ENCODE measurements at places on chromosomes 1 and 21.
A peak's percentile ranks its signal among the peaks of the same experiment; 100 is the strongest.

- peak; percentile 57 for DNase-seq
Measured at GRCh38 chr1:84689514-84690396, 506 bp downstream of the SSX2IP start.

DNA sequence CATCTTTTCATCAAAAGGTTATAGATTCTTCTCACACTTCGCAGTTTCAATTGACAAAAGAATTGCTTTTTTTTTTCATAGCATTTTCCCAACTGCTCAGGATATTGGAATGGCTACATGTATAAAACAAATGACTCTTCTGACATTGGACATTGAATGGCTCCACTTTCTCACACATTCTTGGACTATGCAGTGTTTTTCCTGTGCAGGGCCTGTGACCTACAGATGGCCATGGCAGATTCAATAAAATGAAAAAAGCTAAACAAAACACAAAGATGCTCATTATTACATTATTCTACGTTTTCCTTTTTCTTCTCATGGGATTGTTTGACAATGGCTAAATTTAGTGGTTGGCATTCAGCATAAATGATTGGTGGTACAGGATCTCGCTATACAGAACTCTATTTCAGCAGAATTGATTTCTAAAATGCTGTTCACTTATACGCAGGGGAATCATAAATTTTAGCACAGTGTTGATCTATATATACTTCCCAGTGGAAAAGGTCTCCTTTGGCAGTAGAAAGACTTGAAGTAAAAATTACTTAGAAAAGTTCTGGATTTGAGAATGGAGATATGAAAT is 115.6 kb upstream of the ADAMTS5 start:
- no peak for DNase-seq

DNA sequence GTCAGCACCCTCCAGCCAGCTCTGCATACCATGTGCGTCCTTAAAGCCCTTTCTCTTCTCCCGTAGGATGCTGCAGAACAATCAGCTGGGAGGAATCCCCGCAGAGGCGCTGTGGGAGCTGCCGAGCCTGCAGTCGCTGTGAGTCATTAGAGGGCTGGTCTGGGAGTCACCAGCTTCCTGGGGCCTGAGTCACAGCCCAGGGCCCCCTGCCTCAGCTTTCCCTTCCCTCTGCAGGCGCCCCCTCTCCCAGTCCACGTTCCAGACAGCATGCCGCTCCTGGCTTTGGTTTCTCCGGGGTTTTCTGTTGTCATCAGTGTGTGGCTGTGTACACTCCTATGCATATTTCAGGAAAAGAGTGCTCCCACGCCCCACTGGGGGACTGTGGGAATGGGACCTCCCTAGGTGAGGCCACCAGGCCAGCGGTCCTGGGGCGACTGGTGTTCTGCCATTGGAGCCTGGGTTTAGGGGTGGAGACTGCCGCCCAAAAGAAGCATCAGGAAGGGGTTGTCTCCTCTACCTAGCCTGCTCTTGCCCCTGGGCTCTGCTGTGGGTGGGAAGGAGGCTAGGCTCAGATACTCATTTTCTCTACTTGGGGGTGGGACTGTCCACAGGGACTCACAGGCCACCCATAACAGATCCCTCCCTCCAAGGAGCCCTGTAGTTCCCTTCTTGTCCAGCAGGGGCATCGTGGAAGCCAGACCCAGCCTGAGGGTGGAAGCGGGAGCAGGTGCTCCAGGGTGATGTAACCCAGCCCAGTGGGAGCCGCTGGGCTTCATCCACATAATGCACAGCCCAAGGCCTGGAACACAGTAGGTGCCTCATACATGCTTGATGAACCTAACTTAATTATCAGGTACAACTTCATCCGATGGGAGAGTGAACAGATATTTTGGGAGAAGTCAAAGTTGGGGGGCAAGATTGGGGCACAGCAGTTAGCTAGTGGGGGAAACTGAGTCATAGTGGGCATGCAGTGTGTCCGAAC is 42.5 kb downstream of the LGR6 start:
- DNase-seq = peak; percentile 83

DNA sequence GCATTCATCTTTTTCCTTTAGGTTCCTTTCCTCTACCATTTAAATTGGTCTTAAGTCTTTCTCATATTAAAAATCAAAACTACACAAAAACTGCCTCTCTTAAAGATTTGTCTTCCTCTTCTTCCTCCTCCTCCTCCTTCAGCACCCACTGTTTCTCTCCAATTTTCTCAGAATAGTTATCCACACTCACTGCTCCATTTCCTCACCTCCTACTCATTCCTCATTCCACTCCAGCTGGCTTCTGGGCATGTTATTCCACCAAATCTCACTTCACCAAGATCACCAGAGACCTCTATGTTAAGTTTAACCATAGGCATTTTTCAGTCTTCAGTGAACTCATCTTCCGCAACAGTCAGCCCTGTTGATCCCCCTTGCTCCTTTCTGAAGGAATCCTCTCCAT is 173.7 kb downstream of the SLC35F3 start:
- no peak for DNase-seq

- no peak for DNase-seq
Measured at GRCh38 chr1:1307261-1307922, 338 bp downstream of the ACAP3 start.

DNA sequence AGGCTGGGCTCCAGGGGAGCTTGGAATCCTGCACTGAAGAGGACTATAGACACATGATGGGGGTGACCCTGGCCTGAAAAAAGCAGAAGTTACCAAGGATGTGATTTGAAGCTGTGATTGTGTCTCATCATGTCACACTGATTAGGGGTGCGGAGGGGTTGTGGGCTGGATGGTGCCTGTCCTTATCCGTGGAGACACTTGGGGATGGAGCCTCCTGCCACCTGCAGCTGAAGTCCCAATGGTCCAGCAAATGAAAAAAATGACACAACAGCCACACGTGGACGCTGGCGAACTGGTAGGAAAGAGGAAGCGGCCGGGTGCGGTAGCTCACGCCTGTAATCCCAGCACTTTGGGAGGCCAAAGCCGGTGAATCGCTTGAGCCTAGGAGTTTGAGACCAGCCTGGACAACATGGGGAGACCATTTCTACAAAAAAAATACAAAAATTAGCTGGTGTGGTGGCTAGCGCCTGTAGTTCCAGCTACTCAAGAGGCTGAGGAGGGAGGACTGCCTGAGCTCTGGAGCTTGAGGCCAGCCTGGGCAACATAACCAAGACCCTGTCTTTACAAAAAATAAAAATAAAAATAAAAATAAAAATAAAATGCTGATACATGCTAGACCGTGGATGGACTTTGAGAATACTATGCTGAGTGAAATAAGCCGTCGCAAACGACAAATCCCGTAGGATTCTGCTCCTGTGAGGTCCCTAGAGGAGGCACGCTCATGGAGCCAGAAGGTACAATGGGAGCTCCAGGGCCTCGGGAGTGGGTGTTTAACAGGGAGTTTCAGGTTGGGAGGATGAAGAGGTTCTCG is 838 bp upstream of the IBA57 start:
- DNase-seq = no peak

- DNase-seq = no peak
Measured at GRCh38 chr21:35135481-35135880, 86.4 kb upstream of the RUNX1 start.

DNA sequence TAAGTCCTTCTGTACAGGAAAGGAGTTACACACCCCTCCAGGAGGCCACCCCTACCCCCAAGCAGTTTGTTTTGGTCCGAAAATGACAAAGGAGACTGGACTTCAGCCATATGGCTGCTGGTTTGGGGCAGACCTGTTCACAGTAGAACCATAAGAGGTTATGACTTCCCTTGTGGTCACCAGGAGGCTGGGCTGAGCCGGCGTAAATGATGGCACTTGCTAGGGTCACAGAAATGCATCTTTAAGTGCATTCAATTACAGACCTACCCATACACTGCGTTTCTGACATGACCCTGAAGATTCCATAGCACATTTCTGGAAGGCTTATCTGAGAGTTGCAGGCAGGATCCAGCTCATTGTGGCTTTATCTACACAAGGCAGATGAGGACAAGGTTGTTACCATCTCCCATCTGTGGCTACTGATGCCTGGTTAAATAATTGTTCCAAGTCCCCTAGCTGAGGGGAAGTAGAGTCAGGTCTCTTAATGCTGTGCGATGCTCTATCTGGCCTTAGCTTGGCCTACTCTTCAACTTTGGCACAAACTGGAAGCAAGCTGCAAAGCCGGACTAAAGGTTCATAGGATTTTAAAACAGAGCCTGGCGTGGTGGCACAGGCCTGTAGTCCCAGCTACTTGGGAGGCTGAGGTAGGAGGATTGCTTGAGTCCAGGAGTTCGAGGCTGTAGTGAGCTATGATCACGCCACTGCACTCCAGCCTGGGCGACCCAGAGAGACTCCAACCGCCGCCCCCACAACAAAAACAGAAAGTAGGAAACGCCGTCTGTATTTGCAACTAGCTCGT is 1.7 kb upstream of the TRIM67 start:
- DNase-seq = no peak

DNA sequence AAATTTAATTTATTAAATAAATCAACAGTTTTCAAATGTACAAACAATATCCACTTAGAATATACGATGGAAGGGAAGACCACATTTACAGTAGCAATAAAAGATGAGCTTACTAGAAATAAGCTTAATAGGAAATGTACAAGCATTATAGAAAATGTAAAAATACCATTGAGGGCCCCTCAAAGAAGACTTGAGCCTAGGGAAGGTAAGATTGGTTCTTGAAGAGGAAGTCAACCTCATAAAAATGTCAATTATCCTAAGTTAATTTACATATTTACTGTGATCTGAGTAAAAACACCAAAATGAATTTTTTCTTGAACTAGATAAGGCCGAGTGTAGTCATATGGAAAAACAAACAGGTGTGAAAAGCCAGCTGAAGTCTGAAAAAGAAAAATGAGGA is 39.7 kb upstream of the TRIM67 start:
- DNase-seq = no peak

GRCh38 chr1:84851839-84852238 is 41.2 kb downstream of the LPAR3 start:
- no peak for DNase-seq

- DNase-seq = no peak
Measured at GRCh38 chr1:30976143-30976542, 67.6 kb upstream of the SDC3 start.

- no peak for DNase-seq
Measured at GRCh38 chr1:109772658-109773202, 9.0 kb upstream of the EPS8L3 start.

- DNase-seq = no peak
Measured at GRCh38 chr21:42392731-42393442, 3.0 kb downstream of the TMPRSS3 start.

- DNase-seq = no peak
Measured at GRCh38 chr1:205481218-205481617, 23.3 kb upstream of the CDK18 start.

DNA sequence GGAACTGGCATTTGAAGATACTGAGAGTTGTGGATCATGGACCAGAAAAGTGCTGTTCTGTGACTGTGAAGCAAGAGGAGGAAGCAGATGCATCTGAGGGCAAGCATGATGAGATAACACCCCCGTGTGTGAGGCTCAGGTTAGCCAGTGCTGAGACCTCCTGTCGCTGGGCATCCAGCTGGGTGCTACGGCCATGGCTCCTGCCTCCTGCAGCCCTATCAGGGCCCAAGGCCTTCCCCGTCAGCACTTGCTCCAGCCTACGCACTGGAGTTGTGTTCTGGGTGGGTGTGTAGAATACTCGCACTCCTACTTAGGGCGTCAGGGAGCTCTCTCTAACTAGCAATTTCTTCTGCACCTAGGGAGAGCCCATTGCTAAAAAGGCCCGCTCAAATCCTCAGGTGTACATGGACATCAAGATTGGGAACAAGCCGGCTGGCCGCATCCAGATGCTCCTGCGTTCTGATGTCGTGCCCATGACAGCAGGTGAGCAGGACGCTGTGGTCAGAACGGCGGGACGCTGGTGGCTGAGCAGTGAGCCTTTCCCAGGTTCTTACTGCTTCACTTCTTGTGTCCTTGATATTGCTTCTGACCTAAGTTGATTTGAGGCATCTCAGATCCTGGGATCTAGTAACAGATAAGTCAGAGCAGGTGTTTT is 6.5 kb downstream of the PPIE start:
- no peak for DNase-seq

GRCh38 chr1:15937706-15938168 is 38.2 kb downstream of the ZBTB17 start:
- no peak for DNase-seq

DNA sequence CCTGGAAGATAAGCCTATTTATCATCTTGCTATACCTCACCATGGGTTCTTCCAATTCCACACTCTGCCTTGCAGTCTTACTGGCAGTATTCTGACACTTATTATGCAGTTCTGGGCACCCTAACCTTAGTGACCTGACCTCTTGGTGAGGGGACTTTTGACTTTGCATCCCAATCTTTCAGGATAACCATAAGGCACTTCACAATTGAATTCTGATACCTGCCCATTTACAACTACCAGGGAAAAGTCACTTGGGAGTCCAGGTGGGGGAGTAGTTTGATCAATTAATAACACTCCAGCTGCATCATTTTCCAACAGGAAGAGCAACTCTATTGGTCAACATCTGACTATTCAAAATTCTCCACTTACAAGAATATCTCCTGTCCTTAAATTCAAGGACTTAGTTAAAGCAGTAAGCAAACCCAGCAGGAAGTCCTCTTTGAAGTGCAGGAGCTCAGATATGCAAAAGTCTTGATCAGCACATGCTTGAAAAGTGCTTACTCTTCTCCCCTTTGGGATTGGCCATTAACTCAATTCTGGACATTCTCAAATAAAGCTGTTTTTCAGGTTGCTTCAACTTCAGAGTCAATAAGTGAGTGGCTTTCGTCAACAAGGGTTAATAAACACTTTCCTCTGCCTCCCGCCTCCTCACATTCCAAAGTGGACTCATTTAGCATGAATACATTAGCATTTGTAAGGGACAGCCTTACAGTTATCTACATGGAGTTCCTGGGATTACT is 177.4 kb upstream of the NRIP1 start:
- no peak for DNase-seq

- no peak for DNase-seq
Measured at GRCh38 chr1:71649608-71650007, 568.8 kb upstream of the ZRANB2 start.

DNA sequence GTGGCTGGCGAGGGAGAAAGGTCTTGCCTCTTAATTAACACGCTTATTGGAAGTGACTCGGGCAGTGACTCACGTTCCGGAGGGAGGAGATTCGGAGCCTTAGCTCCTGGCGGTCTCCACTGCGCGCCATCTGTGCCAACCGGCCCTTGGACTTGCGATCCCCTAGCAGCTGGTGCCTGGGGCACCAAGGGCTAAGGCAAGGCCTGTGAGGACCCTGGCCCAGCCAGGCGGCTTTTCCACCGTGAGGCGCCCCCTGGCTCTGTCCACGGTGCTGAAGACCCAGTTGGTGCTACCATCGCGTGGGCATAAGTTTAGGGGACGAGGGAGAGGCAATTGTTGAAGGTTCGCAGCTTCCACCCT is 1.3 kb upstream of the SYT6 start:
- peak; percentile 17 for DNase-seq

GRCh38 chr1:64497088-64497883 is 27.4 kb downstream of the CACHD1 start:
- DNase-seq = no peak

- DNase-seq = no peak
Measured at GRCh38 chr1:110056285-110056683, 14.2 kb downstream of the ALX3 start.

GRCh38 chr1:245906207-245906606 is 600.9 kb downstream of the SMYD3 start:
- no peak for DNase-seq

GRCh38 chr1:12296623-12297022 is 66.8 kb downstream of the VPS13D start:
- no peak for DNase-seq

GRCh38 chr1:203528976-203529835 is 35.3 kb downstream of the OPTC start:
- DNase-seq = no peak

Data from stimulated activated naive CD8-positive, alpha-beta T cell treated with anti-CD3 and anti-CD28 coated beads, Interleukin-15, Interleukin-2, amounts not matched to agents 100 U/mL and 50 U/mL, for 24 hours (primary cell).